ENCODE measurements at places on chromosomes 1 and 21. TPM values are rescaled to one million over a fixed set of nuclear protein-coding genes. Genes with fewer than 3 reads are reported as not detected.
A peak's percentile ranks its signal among the peaks of the same experiment; 100 is the strongest.

- DNase-seq, result no peak
Measured at GRCh38 chr1:70718086-70718630, 307.1 kb downstream of the CTH start.

GRCh38 chr21:16366207-16366606, 636.4 kb downstream of the USP25 start:
- no peak for DNase-seq

- DNase-seq, result peak; percentile 66
Measured at GRCh38 chr1:2044510-2045319, 5.5 kb upstream of the PRKCZ start.

- no peak for DNase-seq
Measured at GRCh38 chr1:56577406-56578137, 1.8 kb downstream of the PLPP3 start.

DNA sequence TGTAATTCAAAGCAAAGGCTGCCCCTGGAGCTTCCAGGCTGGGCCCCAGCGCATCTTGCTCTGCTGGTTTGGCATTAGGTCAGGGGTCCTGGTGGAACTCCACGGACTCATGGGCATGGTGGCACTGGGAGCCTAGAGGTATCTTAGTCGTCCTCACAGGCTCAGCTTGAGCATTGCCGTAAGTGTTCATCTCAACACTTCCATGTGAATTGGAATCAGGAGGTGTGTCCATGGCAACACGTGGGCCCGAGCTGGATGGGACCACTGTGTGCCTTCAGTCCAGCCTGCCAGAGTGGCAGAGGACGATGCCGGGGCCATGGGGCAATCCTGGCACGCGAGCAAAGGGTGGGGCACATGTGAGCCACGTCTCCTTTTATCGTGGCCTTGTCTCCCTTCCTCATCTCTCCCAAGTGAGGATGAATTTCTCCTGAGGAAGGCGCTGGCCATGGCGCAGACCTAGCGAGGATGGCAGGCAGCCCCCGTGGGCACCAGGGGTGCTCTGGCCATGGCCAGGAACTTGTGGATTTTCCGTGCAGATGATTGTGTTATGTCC, 47.0 kb downstream of the AGPAT3 start:
- DNase-seq, result no peak

GRCh38 chr1:81703756-81704463, 96.8 kb upstream of the ADGRL2 start:
- no peak for DNase-seq

DNA sequence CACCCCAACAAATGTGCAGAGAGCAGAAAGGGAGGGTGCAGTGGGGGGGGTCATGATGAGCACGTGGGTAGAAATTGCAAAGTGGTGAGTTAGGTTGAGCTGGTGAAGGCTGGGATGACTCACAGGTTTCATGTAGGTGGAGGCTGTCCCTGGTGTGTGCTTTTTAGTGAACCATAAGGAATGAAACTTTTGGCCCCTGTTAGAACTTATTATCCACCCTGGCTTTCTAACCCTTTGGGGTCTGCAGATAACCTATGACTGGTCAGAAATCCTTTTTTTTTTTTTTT, 46.9 kb downstream of the DOP1B start:
- DNase-seq, result peak; percentile 51

DNA sequence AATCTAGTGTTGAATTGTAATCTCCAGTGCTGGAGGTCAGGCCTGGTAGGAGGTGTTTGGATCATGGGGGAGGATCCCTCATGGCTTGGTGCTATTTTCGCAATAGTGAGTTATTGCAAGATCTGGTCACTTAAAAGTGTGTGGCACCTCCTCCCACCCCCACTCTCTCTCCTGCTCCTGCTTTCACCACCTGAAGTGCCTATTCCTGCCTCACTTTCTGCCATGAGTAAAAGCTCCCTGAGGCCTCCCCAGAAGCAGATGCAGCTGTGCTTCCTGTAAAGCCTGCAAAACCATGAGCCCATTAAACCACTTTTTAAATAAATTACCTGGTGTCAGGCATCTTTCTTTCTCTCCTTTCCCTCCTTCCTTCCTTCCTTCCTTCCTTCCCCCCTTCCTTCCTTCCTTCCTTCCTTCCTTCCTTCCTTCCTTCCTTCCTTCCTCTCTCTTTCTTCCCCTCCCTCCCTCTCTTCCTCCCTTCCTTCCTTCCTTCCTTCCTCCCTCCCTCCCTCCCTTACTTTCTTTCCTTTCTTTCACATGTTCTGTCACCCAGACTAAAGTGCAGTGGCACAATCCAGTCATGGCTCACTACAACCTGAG, 172.4 kb downstream of the C1orf21 start:
- DNase-seq, result no peak

GRCh38 chr1:245397771-245398170, 243.0 kb downstream of the KIF26B start:
- DNase-seq, result no peak

TFB2M gene
- 13.6 TPM for total RNA-seq

A3GALT2 gene
- not detected for total RNA-seq

OR2M4 gene
- not detected for total RNA-seq

DISP1 gene
- 7.1 TPM for total RNA-seq

LENEP gene
- 0.94 TPM for total RNA-seq

NTRK1 gene
- 1.7 TPM for total RNA-seq

All from ureter (tissue), 1 donor.